ENCODE measurements at places on chromosomes 16 and 17. TPM values are rescaled to one million over a fixed set of nuclear protein-coding genes. Genes with fewer than 3 reads are reported as not detected.

PSME3 gene
- polyA plus RNA-seq: 60.7 TPM

PRDM7 gene
- not detected for polyA plus RNA-seq

ARHGDIG gene
- polyA plus RNA-seq: 4.1 TPM

RPS15A gene
- 6,839 TPM for polyA plus RNA-seq

EVPL gene
- polyA plus RNA-seq: 0.59 TPM

CLEC16A gene
- polyA plus RNA-seq: 4.9 TPM
